Right cardiac atrium (tissue), 5 donors: ENCODE measurements at places on chromosomes 5 and 9. TPM values are rescaled to one million over a fixed set of nuclear protein-coding genes. Genes with fewer than 3 reads are reported as not detected.

GRCh38 chr5:174737330-174737729, 12.9 kb downstream of the MSX2 start:
- no peak for DNase-seq

GRCh38 chr5:15601853-15602252, 101.9 kb downstream of the FBXL7 start:
- no peak for DNase-seq

The ARSB gene
- 13.6 TPM for total RNA-seq

The CDC25C gene
- total RNA-seq: 0.29 TPM

GRCh38 chr5:41246376-41246775, 33.0 kb upstream of the C6 start:
- DNase-seq: no peak

The SOHLH1 gene
- total RNA-seq: not detected

- no peak for DNase-seq
Measured at GRCh38 chr5:33079548-33079947, 361.2 kb upstream of the TARS1 start.

DNA sequence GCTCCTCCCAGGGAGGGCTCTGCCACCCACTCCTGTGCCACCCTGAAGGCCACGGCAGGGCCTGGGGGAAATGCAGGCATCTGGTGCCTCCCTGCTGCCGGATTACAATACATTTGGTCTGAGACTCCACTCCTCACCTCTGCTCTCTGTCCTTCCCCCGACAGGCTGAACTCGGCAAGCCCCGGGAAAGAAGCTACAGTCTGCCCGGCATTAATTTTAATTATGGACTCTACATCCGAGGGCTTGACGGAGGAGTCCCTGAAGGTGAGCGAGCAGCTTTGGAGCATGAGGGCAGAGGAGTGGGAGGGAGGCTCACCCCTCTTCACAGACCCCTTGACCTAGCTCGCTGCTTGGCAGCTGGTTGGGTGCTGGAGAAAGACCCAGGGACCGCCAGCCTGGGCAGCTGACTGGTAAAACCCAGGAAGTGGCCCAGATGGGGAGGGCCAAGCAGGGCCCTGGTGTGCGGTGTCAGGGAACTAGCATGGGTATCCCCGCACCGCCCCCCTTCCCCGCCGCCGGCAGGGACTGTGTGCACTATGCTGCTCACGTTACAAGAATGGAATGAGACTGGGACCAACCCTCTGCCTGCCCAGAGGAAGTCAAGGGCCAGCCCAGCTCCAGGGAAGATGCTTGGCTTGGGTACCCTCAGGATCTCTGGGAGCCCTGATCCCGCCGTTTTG, 83.7 kb upstream of the BARHL1 start:
- DNase-seq: no peak

GRCh38 chr9:118618849-118619248, 750.4 kb downstream of the BRINP1 start:
- no peak for DNase-seq

- no peak for DNase-seq
Measured at GRCh38 chr5:170792878-170793277, 9.4 kb downstream of the GABRP start.

GRCh38 chr9:133027134-133027533, 3.7 kb upstream of the GTF3C5 start:
- DNase-seq: no peak

The PHPT1 gene
- total RNA-seq: 201 TPM

- DNase-seq: no peak
Measured at GRCh38 chr5:98307811-98308210, 465.7 kb upstream of the RGMB start.

- DNase-seq: no peak
Measured at GRCh38 chr9:116978155-116978554, 291.1 kb downstream of the TRIM32 start.

The IFNA2 gene
- not detected for total RNA-seq

The CAMK2A gene
- 18.4 TPM for total RNA-seq

The MYOZ3 gene
- total RNA-seq: 4.9 TPM

DNA sequence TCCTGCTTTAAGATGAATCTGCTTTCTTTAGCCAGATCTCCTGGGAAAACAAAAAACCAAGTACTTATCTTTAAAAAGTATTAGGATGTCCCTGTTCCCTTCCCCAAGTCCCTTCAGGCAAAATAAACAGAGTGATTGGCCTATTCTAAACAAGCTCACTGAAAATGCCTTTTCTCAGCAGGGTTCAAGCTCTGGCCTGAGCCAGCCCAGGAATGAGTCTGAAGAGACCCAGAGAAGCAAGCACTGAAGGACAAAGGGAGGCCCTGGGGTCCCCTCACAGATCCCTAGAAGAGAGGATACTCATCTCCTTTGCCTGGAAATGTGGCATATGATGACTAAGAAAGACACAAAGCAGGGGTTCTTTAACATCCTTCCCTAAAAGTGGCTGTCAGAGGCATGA, 66.8 kb upstream of the MAP1B start:
- no peak for DNase-seq

The AMBP gene
- total RNA-seq: 0.81 TPM

- no peak for DNase-seq
Measured at GRCh38 chr9:123354806-123355508, 1.0 kb upstream of the CRB2 start.

The PCDHGA3 gene
- 6.1 TPM for total RNA-seq

- DNase-seq: no peak
Measured at GRCh38 chr5:126516852-126517251, 78.2 kb downstream of the ALDH7A1 start.

DNA sequence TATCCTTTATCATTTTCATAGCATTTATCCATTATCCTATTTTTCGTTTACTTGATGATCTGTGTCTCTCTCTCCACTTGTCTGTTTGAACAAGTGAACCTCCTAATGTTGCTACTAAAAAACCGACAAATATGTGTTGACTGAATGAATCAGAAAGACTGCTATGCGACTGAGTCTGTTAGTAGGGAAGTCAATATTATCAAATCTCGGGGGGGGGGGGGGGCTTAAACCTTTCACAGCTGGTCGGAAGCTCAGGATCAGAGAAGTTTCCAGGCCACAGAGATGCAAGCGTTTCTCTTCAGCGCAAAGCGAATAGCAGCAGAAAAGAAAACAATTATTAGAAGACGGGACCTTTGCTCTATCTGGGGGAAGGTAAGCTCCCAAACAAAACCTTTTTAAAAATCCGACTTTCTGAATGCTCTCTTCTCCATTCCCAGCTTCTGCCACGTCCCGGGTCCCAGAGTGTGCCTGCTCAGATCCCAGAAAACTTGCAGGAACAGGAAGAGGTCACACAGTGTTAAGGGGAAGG, 412 bp downstream of the RIOK2 start:
- DNase-seq: no peak

DNA sequence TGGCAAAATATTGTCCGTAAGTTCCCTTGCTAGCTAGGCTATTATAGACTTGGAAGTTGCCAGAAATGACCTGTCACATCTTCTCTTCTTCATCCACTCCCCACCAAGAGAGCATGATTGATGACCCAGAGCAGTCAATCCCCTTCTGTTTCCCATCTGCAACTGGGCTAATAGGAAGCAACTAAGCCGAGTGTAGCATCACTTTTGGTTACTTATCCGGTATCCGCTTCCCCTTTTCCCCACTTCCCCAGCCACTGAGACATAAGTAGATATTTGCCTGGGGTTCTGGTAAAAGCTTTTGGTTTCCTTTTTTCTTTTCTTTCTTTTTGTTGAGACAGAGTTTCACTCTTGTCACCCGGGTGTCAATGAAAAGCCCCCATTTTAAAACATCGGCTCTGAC, 29.4 kb upstream of the LIFR start:
- DNase-seq: no peak

DNA sequence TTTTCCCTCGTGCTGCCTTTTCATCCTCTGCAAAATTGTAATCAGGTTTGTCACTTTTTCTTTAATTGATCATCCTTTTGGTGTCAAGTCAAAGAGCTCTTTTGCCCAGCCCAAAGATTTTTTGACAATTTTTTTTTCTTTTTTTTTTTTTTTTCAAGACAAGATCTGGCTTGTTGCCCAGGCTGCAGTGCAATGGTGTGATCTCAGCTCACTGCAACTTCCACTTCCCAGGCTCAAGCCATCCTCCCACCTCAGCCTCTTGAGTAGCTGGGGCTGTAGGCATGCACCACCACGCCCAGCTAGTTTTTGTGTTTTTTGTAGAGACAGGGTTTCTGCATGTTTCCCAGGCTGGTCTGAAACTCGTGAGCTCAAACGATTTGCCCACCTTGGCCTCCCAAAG, 36.7 kb downstream of the CDK7 start:
- peak; percentile 54 for DNase-seq

GRCh38 chr9:21505425-21506179, 23.5 kb upstream of the IFNE start:
- no peak for DNase-seq

- peak; percentile 98 for DNase-seq
Measured at GRCh38 chr9:127980706-127981558, at the start of gene EEIG1. Gene EEIG1, minus strand, starts transcription at chr9:127980989. Its CDS starts 852 bp downstream, at chr9:127980137.

DNA sequence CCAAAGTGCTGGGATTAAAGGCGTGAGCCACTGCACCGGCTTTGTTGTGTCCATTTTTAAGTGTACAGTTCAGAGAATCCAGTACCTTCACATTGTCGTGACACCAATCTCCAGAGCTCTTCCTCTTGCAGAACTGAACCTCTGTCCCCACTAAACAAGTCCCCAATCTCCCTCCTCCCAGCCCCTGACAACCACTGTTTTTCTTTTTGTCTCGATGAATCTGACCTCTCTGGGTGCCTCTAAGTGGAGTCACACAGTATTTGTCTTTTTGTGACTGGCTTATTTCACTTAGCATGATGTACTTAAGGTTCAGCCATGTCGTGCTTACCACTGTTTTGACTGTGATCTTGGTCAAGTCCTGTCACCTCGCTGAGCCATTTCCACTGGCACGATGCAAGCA, 1.6 kb downstream of the WDR38 start:
- DNase-seq: no peak

GRCh38 chr5:149608936-149609545, 27.7 kb downstream of the ARHGEF37 start:
- DNase-seq: no peak
